IPS-NIHi11 (cell line): ENCODE measurements at places on chromosomes 3 and 15.

DNA sequence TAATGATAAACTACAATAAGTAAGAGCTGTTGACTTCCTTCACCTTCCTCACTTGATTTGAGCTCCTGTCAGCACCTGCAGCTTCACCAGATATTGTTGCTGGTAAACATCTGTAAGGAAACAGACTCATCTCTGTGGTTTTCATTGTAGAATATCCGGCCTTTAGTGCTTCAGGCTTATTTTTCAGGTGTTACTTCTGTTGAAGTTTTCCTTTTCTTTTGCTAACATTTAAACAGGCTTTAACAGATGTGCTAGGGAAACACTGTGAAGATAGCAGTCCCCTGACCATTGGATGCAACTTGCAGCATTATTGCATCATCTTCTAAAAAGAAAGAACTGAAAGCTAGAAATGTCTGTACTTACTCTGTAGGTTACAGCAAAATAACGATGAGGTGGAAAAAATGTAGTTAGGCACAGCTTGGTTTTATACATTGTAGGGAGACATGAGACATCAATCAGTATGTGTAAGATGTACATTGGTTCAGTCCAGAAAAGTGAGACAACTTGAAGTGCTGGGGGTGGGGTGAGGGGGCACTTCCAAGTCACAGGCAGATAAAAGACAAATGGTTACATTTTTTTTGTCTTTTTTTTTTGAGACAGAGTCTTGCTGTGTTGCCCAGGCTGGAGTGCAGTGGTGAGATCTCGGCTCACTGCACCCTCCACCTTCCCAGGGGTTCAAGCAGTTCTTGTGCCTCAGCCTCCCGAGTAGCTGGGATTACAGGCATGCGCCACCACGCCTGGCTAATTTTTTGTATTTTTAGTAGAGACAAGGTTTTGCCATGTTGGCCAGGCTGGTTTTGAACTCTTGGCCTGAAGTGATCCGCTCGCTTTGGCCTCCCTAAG is 10.2 kb downstream of the EDEM1 start:
- DNase-seq, result no peak

DNA sequence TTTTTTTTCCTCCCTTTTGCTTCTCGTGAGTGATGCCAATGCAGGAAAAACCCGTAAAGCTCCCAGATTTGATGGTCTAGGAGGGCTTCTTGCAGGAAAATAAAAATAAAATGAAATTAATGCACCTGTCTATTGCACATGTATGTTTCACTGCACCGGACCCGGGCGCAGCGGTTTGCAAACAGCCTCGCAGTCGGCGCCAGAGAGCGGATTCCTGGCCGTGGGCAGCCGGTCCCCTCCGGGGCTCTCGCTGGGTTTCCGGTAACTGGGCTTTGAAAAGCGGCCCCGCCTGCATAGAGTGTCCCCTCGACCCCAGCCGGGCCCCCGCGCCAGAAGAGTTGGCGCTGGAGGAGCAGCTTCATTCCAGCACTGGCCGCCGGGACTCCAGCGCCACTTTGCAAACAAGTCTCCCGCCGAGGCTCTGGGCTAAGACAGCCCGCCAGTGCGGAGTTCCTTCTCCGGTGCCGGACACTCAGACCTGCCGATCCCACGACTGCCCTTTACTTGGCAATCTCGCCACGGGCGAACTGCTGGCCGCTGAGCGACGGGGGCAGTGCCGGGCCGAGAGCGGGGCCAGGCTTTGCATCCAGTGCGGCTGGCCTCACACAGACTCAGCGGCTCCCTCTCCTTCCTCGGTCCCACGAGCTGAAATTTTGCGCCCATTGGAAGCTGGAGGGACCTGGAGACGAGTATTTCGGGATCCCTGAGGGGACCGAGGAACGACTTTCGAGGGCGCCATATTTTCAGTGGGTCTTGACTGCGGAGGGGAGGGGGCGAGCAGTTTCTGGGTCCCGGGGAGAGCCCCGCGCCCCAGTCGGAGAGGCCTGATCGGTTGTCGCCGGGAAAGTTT is 225.9 kb upstream of the C2CD4B start:
- peak; percentile 58 for DNase-seq

GRCh38 chr15:65055201-65055870 is 10.1 kb downstream of the SLC51B start:
- DNase-seq, result no peak

DNA sequence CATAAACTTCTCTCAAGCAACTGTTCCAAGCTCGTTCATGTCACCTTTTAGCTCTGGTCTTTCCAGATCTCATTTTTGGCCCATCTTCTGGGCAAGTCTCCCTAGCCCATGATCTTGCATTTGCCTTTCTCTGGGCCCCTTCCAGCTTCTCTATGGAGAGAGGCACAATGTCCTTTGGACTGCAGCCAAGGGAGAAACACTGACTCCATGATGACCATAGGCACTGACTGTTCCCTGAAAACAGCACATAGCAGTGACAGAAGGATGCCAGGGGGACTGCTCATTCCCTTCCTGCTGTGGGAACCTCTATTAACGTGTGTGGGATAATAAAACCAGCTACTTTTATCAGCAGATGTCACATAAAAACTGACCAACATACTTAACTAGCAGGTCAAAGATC is 60.3 kb downstream of the STRIT1 start:
- DNase-seq, result no peak

DNA sequence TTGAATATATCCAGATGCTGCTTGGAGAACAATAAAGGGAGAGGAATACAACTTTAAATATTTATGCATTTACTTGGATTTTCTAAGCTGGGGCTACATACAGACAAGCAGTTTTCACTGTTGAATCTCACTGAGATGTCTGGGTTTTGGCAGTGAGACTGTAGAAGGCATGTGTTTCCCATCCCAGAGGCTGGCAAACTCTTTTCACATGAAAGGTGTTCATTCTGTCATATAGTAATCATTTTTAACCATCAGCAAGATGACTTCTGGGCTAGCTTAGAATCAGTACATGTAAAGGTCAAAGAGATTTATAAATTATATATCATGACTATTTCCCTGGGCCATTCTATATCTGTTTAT is 218.7 kb upstream of the SGO1 start:
- no peak for DNase-seq

- no peak for DNase-seq
These were observed 103.2 kb upstream of the SLCO2A1 start for GRCh38 chr3:134132961-134133360.
